NCI-H524 (cell line): ENCODE measurements at places on chromosomes 13 and 19.
A peak's percentile ranks its signal among the peaks of the same experiment; 100 is the strongest.

GRCh38 chr13:62418872-62419271 is 1003.2 kb upstream of the PCDH20 start:
- no peak for DNase-seq

- DNase-seq, result no peak
These were observed 36.9 kb downstream of the ELL start for GRCh38 chr19:18484992-18485391.

DNA sequence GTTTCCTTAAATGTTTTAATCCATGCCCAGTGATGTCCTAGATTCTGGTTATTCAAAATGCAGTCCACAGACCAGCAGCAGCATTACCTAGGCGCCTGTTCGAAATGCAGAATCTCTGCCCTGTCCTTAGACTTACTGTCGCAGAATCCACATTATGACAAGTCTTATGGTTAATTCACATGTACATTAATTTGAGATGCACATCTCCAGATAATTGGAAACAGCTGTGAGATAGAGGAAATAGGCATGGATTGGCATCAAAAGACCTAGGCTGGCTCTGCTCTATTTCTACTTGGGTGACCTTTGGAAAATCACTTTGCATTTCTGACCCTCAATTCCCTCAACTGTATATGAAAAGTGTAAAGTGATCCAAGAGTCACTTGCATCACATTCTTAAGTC is 700.7 kb downstream of the DIAPH3 start:
- no peak for DNase-seq

DNA sequence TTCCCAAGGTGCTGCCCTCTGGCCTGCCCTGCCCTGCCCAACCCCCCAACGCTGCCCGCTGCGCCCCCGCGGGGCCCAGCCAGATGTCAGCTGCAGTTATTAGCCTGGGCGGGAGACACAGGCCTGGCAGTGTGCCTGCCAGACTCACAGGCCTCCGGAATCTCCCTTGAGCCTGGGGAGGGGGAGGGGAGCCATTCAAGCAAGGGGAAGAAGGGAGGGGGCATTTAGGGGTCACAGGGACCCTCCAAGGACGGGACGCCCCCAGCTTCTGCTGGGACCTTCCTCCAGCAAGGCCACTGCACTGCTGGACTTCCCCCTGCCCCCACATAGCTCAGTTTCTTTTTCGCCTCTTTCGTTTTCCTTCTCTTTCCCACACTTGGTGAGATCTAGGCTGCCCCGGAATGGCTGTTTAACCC is 2.6 kb upstream of the JUNB start:
- DNase-seq, result peak; percentile 90

DNA sequence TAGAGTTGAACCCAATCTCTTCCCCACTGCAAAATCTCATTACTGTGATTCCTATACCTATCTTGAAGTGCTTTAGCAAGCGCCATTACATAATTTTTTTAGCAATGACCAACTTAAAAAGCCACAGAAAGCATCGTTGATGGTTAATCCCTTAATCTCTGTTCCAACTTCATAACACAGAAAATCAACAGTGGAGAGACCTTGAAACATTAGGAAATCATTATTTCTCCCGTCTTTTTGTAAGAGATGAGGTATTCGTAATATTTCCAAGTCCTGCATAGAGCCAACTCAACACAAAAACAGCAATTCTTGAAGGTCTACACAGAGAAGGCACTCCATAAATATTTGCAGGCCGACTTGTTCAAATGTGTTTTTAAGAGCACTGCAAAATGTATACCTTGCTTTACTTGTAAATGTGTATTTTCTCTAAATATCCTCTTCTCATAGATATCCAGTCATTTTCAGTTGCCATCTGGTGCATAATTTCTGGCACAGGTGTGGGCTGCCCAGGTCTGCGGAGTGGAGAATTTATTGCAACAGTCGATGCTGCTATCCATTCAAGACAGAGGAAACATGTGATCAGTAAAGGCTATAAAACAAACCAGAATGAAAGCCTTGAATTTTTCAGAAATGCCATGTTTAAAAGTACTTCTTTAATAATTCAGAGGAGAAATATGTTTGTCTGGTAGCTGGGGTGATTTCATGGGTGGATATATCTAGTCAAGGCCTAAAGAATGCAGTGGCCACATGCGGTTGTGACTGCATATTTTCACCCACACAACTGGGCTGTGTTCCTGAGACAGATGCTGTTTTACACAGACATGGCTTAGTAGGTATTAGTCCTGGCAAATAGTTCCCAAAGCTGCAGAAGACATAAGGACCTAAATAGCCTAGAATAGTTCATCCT is 234.3 kb upstream of the STARD13 start:
- DNase-seq, result no peak

GRCh38 chr19:4452230-4452990 is 5.2 kb downstream of the UBXN6 start:
- DNase-seq, result no peak

DNA sequence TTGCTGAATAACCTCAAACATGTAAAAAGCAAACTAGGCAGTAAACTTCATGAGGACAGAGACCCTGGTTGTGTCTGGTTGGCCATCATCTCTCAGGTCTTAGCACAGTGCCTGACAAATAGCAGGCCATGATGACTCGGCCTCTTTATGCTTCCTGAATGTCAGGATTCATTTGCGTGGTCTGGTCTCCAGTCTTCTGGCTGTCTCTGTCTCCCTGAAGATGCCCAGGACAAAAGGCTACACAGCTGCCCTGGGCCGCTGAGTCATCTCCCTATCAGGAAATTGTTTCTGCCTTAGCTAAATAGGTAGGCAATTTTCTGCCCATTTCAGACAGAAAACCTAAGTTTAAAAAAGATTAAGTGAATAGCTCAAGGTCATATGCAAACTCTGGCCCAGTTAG is 84.1 kb upstream of the FNDC3A start:
- no peak for DNase-seq

- DNase-seq, result no peak
These were observed 29.1 kb upstream of the NCCRP1 start for GRCh38 chr19:39167461-39168257.

DNA sequence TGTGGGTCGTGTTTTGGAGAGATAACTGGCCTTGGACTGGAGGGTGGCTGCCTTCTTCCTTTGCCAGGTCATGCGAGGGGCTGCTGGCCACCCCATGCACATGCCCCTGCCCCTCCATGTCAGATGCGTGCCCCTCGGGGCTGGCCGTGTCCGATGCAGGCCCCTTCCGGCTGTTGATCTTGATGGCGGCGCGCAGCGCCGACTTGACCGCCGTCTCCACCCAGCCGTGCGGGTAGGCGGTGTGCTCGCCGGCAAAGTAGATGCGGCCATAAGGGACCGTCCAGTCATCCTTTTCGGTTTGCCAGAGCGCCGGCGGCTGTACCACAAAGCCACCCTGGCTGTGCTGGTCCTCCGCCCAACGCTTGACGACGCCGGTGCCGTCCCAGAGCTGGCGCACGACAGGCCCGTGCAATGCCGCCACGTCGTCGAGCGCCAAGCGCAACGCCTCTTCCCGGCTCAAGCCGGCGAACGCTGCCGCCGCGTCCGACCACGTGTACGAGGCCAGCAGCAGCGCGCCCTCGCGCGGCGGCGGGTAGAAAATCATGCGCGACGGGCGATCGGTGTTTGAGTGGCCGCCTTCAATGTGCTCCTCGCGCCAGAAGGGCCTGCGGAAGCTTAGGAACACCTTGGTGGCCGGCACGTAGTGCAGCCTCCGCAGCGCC is 6.9 kb downstream of the IL4I1 start:
- DNase-seq, result peak; percentile 78

DNA sequence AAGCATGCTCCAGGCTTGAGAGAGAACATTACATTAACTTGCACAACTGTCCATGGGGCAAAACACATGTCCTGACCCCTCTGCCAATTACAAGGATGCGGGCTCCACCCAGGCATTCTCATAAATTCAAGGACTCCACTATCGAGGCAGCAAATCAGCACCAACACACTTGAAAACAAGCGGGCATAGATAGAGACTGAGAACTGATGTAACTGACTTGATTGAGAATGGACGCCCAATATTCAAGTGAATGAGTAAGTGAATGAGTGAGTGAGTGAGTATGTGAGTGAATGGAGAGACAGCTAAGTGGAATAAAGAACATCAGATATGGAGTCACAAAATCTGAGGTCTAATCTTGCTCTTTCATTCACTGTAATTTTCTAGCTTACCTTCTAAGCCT is 75.0 kb upstream of the VSTM2B start:
- no peak for DNase-seq

DNA sequence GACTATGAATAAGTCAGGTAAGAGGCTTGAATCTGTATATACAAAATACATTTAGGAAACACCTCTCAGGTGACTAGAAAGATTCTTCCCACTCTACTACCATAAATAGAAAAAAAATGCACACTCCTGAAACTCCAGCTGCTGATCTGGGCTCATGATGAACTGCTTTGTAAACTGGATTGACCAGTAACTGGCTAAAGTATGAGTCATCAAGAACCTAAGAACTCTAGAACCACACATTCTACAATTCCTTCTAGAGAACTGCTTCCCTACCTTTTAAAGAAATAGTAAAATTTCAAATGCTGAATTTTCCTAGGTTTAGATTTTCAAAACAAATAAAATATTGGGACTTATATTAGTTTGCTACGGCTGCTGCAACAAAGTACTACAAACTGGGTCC is 55.2 kb downstream of the ELF1 start:
- no peak for DNase-seq

DNA sequence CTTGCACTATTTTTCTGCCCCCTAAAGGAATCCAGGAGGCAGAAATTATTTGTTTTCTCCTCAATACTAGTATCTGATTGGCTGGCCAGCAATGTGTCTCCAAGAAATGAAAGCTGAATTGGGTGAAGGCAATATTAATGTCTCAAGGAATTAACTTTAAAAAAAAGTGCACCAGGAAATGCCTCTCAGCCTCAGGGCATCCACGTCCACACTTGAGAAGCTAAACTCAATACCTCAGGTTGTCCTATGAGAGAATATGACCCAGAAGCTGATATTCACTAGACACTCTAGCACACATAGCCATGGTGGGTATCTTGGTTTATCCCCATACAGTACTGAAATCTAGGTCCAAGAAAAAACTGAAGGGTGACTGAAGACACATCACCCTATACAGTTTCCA is 2.1 kb downstream of the ZNF91 start:
- no peak for DNase-seq

DNA sequence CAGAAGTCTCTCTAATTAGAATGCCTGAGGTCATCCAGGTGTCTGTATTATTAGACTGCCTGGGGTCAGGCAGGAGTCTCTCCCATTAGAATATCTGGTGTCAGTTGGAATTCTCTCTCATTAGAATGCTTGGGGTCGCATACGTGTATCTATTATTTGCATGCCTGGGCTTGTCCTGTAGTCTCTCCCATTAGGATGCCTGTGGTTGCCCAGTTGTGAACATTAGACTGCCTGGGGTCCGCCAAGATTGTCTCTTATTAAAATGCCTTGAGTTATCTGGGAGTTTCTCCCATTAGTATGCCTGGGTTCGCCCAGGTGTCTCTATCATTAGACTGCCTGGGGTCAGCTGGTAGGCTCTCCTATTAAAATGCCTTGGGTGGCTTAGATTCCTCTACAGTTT is 1494.7 kb downstream of the UQCRFS1 start:
- DNase-seq, result no peak

GRCh38 chr19:5880604-5881078 is 10.3 kb upstream of the FUT5 start:
- DNase-seq, result no peak

DNA sequence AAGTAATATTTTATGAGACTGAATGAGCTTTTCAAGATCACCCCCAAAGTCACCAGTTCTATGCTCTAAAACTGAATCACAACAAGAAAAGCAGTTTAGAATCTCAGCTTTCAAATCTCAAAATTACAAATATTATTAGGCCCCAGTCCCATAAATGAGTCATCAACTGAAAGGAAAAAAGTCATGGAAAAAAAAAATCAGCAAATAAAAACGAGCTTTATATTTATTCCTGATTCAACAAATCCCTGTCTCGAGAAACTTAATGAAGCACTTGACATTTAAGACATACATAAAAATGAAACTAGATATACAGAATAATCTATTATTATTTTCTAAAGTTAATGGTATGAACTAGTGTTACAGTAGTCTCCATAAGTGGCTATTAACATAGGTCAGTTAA is 203.0 kb downstream of the DIAPH3 start:
- no peak for DNase-seq

DNA sequence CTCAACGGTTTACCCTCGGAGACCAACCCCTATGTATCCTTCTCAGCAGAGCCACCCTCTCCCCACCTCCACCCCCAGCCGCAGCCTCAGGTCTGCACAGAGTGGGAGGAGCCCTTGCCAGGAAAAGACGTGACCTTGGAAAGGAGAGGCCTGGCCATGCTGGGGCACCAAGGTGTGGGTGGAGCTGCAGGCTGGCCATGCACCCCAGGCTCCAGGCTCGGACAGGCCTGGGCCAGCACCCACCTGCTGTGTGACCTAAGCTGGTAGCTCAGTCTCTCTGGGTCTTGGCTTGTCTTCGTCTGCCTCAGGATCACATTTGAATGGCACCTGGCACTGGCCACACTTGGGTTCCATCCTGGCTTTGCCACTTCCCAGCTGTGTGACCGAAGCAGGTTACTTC is 29.5 kb downstream of the CCDC8 start:
- DNase-seq, result no peak

- peak; percentile 13 for DNase-seq
These were observed 24.2 kb downstream of the TEX29 start for GRCh38 chr13:111344471-111345191.

- no peak for DNase-seq
These were observed 310.7 kb downstream of the ITGBL1 start for GRCh38 chr13:101763191-101763590.

DNA sequence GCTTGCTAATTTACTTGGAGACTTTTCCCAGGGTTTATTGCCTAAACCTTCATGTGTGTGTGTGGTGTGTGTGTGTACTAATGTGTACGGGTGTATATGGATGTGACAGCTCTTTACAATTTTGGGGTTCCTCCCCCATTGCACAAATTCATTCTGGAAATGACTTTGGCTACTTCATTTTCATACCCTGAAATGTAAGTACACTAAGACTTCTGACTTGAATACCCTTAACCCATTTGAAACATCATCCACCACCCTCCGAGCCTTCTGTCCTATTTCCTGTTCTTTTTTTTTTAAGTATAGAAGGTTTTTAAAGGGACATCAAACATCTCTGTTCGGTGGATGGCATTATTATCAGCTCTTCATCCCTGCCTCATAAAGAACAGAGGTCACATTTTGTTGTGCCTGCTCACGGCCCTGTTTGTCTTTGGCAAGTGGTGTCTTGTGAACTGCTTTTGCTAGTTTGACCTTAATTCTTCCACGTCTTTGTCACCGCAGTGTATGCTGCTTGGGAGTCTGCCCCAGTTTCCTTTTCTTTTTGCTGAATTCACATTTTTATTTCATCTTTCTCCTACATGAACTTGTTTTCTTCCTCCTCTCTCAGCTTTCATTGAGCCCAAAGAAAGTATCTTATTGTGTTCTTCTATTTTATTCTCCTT is 228.3 kb downstream of the FOXO1 start:
- no peak for DNase-seq

DNA sequence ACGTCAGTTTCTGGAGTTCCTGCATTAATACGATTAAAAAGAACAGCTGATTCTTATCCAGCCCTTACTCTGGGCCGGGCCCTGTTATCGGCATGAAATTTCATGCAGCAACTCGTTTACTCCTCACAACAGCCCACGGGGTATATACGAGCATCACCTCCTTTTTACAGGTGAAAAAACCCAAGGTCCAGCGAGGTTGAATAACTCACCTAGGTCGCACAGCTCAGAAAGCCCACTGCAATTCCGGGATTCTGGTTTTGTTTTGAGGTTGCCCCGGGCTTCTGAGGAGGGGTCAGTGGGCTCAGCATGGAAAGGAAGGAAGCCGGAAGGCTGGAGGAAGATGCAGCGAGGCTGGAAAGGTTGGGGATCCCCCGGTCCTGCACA is 577 bp upstream of the ACP7 start:
- DNase-seq, result no peak

GRCh38 chr13:41709511-41709910 is 251.4 kb downstream of the VWA8 start:
- DNase-seq, result no peak

GRCh38 chr13:80979035-80979641 is 638.2 kb upstream of the SPRY2 start:
- DNase-seq, result peak; percentile 64
